Ascending aorta (tissue), 2 donors: ENCODE measurements at places on chromosomes 1 and 21.

- H3K27ac ChIP-seq = no peak within 1 kb of the TSS
- DNase-seq = no peak
- peak within 1 kb of the TSS; percentile 47 for H3K4me3 ChIP-seq
These were observed at the start of gene CHRM3 for GRCh38 chr1:239386453-239387303. Gene CHRM3 (plus strand): TSS chr1:239386568. CDS start chr1:239907452, 520,884 bp downstream.

- no peak overlapping the region for H3K4me3 ChIP-seq
- no peak overlapping the region for H3K27ac ChIP-seq
- H3K36me3 ChIP-seq = no peaks in the 10 kb centered on the region
- H3K4me1 ChIP-seq = no peaks in the 10 kb centered on the region
These were observed 50.1 kb upstream of the PCBP3 start for GRCh38 chr21:45593162-45594022.

- H3K36me3 ChIP-seq = no peaks in the 10 kb centered on the region
- H3K27me3 ChIP-seq = no peaks in the 10 kb centered on the region
- no peak overlapping the region for H3K27ac ChIP-seq
- DNase-seq = no peak
- H3K4me3 ChIP-seq = no peak overlapping the region
These were observed 24.4 kb upstream of the DYRK1A start for GRCh38 chr21:37342046-37342632.

DNA sequence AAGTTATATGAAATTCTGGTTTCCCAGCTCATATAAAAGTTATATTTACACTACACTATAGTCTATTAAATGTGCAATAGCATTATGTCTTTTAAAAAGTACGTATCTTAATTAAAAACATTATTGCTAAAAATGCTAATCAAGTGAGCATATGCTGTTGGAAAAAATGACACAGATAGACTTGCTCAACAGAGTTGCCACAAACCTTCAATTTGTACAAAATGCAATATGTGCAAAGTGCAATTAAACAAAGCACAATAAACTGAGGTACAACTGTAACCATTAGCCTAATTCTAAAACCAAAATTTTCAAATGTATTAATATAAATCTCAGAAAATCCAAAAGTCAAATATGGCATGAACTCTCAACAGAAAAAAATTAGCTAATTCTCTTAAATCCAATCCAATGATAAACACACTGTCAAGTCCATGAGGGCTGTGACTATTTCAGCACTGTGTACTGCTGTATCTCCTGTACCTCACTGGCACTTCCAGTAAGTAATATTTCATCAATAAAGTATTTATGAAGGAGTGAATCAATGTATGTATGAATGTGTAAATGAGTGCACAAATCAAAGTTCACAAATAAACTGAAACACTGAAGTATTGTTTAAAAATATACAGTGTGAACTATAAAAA lies 116.3 kb downstream of the AKT3 start:
- H3K4me1 ChIP-seq = peaks cover 21% of the 10 kb centered on the region
- H3K27ac ChIP-seq = no peak overlapping the region
- no peak for DNase-seq
- no peaks in the 10 kb centered on the region for H3K36me3 ChIP-seq

GRCh38 chr1:36924282-36924811 lies 110.0 kb downstream of the GRIK3 start:
- H3K36me3 ChIP-seq = no peaks in the 10 kb centered on the region
- DNase-seq = no peak
- H3K4me1 ChIP-seq = no peaks in the 10 kb centered on the region

DNA sequence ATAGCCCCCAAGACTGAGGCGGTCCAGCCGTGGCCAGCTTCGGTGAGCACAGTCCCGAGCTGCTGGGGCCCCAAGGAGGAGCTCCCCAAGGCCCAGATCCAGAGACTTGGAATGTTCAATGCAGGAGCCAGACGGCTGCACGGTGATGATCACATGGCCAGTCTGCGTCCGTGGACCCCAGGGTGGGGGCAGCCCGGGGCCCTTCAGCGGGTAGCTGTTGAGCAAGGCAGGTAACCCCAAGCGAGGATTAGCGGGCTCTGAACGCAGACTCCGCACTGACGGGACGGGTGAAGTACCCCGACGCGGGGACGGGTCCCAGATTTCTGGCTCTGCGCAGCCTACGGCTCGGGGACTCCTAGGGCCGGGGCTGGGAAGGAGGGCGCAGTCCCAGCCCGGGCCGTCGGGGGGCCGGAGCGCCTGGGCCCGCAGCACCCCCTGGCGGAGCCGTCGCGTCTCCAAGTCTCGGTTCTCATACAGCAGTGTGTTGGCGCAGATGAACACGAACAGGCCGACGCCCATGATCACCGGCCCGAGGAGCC lies 2.7 kb downstream of the TMEM200B start:
- peak overlapping the region; percentile 83 for H3K4me3 ChIP-seq
- H3K27ac ChIP-seq = peak overlapping the region; percentile 99
- no peak for DNase-seq
- H3K27me3 ChIP-seq = no peaks in the 10 kb centered on the region

- no peaks in the 10 kb centered on the region for H3K27me3 ChIP-seq
- H3K4me3 ChIP-seq = no peak overlapping the region
- H3K4me1 ChIP-seq = no peaks in the 10 kb centered on the region
- no peak for DNase-seq
These were observed 8.5 kb downstream of the CD5L start for GRCh38 chr1:157833145-157833544.

DNA sequence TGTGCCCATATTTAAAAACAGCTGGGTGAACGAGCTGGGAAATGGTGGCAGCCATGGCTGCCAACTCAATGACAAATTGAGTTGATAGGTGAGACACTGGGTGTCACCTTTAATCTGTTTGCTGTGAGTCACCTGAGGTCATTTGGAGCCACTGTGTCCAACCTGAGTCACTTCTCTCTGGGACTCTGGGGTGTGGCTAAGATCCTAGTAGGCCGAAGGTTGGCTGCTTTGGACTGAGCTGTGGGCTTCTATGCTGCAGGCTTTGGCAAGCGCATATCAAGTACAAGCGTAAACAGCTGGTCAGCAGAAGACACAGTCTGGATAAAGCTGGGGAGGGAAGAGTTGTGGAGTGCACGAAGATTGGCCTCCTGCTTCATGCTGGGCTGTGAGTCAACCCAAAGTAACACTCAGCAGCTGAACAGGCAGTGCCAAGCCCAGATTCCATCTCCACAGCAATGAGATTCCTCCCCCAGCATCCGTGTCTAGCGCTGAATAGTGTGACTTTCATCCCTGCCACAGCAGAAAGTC lies 24.0 kb downstream of the TEX35 start:
- no peak for DNase-seq
- no peaks in the 10 kb centered on the region for H3K27me3 ChIP-seq
- no peaks in the 10 kb centered on the region for H3K36me3 ChIP-seq
- H3K4me3 ChIP-seq = no peak overlapping the region

GRCh38 chr1:243323491-243323890 lies 67.7 kb downstream of the SDCCAG8 start:
- no peaks in the 10 kb centered on the region for H3K36me3 ChIP-seq
- H3K4me3 ChIP-seq = no peak overlapping the region
- DNase-seq = no peak
- H3K27me3 ChIP-seq = no peaks in the 10 kb centered on the region

GRCh38 chr1:204780630-204781029 lies 90.0 kb upstream of the NFASC start:
- no peaks in the 10 kb centered on the region for H3K27me3 ChIP-seq
- H3K4me3 ChIP-seq = no peak overlapping the region
- H3K36me3 ChIP-seq = no peaks in the 10 kb centered on the region
- no peak for DNase-seq
- H3K27ac ChIP-seq = no peak overlapping the region

DNA sequence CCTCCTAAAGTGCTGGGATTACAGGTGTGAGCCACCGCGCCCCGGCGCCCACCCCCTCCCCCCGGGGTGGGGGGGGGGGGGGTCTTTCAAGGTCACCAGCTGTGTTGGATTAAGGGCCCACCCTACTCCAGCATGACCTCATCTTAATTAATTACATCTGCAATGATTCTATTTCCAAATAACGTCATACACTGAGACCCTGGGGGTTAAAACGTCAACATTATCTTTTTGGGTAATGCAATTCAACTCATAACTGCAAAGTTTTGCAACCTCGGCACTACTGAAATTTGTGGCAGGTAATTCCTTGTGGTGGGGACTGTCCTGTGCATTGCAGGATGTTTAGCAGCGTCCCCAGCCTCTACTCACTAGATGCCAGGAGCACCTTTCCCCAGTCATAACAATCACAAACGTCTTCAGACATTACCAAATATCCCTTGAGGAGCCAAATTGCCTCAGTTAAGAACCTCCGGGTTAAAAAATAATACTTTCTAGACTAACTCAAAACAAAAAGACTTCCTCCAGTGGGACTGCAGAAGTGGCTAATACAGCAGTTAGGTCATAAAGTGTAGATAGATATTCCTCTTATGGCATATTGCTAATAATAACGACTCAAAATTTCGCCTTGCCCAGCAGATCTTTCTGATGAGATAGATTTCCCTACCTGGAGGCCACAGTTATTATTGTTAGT lies 233.0 kb upstream of the KAZN start:
- H3K36me3 ChIP-seq = no peaks in the 10 kb centered on the region
- no peaks in the 10 kb centered on the region for H3K27me3 ChIP-seq
- DNase-seq = no peak
- no peak overlapping the region for H3K27ac ChIP-seq

DNA sequence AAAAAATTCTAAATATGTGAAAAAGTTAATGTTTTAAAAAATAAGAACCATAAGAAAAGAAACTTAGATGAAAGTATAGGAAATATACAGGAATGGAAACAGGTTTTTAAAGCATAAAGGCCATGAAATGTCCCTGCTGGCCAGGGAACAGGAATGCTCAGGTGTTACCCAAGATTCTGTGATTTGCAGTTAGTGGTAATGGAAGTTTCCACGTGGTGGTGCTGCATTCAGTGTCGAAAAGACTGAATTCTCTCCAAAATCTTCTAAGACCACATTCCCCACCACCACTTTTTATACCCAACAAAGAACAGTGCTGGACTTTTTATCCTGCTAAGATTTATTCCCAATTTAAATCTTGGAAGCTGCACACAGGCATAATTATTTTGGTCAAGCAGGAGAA lies 126.2 kb downstream of the PRRX1 start:
- no peak for DNase-seq
- no peaks in the 10 kb centered on the region for H3K27me3 ChIP-seq
- H3K4me1 ChIP-seq = peaks cover 9% of the 10 kb centered on the region
- H3K4me3 ChIP-seq = no peak overlapping the region

DNA sequence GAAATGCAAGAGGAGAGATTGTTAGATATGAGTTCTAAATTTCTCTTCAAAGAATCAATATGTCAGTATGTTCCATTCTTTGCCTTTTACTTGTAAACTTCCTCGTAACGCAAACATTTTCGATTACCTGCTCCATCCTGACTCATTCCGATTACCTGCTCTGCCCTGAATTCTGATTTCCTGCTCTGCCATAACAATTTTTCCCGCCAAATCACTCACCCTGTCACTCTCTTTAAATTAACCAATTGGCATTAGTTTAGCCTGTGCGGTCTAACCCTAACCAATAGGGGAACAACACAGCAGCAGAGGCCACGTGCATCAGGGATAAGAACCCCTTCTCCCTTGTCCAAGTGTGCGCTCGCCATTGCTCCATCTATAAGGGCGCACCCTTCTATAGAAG lies 25.0 kb upstream of the CBR3 start:
- H3K4me1 ChIP-seq = no peaks in the 10 kb centered on the region
- no peak for DNase-seq
- H3K4me3 ChIP-seq = no peak overlapping the region

DNA sequence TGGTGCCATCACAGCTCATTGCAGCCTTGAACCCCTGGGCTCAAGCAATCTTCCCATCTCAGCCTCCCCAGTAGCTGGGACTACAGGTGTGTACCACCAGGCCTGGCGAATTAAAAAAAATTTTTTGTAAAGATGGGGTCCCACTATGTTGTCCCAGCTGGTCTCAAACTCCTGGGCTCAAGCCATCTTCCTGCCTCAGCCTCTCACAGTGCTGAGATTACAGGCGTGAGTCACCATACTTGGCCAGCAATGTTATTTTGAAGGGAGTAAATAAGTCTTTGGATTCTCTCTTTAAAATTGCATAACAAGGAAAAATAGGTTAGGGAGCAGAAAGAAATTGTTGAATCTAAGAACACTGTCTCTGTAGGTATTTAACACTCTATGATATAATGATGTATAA lies 111.3 kb downstream of the RPS6KC1 start:
- H3K4me3 ChIP-seq = no peak overlapping the region
- H3K4me1 ChIP-seq = peaks cover 31% of the 10 kb centered on the region
- H3K36me3 ChIP-seq = no peaks in the 10 kb centered on the region

- no peaks in the 10 kb centered on the region for H3K36me3 ChIP-seq
- H3K4me3 ChIP-seq = no peak overlapping the region
- H3K4me1 ChIP-seq = no peaks in the 10 kb centered on the region
- no peak overlapping the region for H3K27ac ChIP-seq
- no peak for DNase-seq
These were observed 46.2 kb downstream of the CDC7 start for GRCh38 chr1:91546876-91547275.

DNA sequence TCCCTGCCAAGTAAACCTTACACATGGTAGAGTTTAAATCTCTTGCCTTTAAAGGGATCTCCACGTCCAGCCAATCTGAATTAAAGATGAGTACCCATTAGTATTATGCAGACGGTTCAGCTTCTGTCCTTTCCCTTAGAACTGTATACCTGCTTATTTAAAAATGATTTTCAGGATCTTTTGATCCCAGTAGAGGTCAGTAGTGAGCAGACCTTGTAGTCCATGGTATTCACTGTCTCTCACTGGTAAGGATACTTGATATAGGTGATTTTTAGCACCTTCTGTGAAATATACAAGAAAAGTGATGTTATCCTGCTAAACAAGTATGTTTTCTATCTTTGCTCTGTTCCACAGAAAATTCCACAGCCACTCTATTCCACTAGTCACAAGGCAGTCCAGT lies 1211.6 kb upstream of the ADGRL4 start:
- DNase-seq = no peak
- H3K4me1 ChIP-seq = no peaks in the 10 kb centered on the region
- no peaks in the 10 kb centered on the region for H3K27me3 ChIP-seq
- no peaks in the 10 kb centered on the region for H3K36me3 ChIP-seq

- no peaks in the 10 kb centered on the region for H3K4me1 ChIP-seq
- H3K27ac ChIP-seq = no peak overlapping the region
- no peak overlapping the region for H3K4me3 ChIP-seq
- no peaks in the 10 kb centered on the region for H3K36me3 ChIP-seq
These were observed 658.5 kb downstream of the USP25 start for GRCh38 chr21:16388291-16388690.

- H3K27me3 ChIP-seq = no peaks in the 10 kb centered on the region
- DNase-seq = peak; percentile 78
- H3K27ac ChIP-seq = peak overlapping the region; percentile 97
- no peaks in the 10 kb centered on the region for H3K36me3 ChIP-seq
These were observed 1.5 kb downstream of the KIRREL1 start for GRCh38 chr1:157994704-157995582.

- DNase-seq = no peak
- H3K27ac ChIP-seq = no peak overlapping the region
- H3K4me1 ChIP-seq = no peaks in the 10 kb centered on the region
- H3K4me3 ChIP-seq = no peak overlapping the region
- H3K36me3 ChIP-seq = no peaks in the 10 kb centered on the region
These were observed 1235.3 kb upstream of the ADGRL2 start for GRCh38 chr1:80565406-80565805.
